ENCODE measurements at places on chromosomes 6 and 20.

- DNase-seq, result no peak
Observed at GRCh38 chr6:153962555-153962954, 76.5 kb upstream of the OPRM1 start.

DNA sequence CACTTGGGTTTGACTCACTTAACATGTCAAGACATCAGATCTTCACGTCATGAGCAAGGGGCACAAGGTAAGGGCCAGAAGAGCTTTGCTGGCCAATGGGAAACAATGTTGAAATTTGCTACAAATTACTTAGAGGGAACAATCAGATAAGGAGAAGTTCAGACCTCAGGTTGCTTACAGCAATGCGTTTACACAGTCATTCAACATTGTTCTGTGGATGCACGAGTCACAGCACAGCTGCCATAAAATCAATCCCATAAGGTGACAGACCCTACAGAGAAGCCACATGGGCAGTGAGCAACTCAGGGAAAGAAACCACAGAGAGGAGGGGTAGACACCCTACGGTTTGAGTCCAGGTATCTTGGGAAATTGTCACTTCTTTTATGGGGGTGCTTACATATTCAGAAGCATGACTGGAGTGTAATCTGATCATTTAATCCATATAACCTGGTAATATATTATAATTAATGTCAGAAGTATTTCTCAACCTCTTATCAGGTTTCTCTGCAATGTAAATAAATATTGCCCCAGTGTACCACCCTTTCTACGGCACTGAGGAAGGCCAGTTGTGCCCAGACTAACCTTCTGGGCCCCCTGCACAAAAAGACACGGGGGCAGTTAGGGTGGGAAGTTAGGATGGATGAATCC is 2.3 kb upstream of the SLC22A2 start:
- DNase-seq, result no peak

- no peak for DNase-seq
Observed at GRCh38 chr6:161832622-161833021, 558.8 kb upstream of the AGPAT4 start.

DNA sequence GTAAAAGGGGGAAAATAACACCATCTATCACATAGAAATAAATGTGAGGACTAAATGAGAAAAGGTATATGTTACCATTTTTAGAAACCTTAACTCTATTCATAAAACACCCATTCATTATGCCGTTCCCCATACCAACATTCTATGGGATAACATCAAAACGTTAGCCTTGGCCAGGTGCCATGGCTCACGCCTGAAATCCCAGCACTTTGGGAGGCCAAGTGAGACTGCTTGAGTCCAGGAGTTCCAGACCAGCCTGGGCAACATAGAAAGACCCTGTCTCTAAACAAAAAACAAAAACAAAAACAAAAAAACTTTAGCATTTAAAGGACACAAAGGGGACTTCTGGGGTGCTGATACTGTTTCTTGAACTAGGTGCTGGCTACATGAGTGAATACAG is 1.3 kb downstream of the PIGU start:
- no peak for DNase-seq

DNA sequence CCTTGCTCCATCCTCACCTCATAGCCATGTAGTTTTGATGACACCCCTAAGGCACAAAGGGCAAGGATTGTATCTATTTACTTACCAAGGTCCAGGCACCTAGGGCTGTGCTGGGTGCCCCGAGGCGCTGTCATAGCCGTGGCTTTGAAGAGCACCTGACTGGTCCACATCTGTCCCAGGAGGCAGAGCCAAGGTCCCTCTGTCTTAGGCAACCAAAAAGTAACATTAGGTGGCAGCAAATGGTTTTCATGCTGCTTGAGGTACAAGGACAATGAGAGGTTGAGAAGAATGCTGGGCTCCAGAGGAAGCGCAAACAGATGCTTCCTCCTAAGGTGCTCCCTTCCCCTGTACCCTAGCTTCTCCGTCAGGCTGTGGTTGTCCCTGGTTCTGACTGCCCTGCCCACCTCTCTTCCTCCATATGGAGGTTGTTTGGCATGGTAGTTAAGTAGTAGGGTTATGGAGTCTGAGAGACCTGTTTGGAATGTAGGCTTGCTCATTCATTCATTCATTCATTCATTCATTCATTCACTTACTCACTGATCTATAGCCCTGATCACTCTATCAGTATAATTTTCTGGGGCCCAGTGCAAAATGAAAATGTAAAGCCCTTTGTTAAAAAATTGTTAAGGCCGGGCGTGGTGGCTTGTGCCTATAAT is 3.0 kb upstream of the UQCC2 start:
- no peak for DNase-seq

DNA sequence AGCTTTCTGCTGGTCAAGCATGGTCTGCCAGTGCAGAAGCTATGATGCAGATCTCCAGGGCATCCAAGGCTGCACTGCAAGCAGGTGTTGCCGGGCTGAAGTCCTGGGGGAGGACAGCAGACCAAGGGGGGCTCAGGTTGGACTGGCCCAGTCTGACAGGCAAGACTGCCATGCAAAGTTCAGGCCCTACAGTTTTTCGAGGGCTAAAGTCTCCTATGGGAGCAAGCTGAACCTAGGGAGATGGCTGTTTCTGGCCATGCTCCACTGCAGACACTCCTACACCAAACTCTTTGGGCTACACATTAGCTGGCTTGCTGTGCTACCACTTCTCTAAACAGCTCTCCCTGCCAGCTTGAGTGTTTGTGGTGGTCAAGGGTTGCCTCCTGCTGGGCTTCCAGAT is 130.0 kb upstream of the SYNCRIP start:
- DNase-seq, result no peak

DNA sequence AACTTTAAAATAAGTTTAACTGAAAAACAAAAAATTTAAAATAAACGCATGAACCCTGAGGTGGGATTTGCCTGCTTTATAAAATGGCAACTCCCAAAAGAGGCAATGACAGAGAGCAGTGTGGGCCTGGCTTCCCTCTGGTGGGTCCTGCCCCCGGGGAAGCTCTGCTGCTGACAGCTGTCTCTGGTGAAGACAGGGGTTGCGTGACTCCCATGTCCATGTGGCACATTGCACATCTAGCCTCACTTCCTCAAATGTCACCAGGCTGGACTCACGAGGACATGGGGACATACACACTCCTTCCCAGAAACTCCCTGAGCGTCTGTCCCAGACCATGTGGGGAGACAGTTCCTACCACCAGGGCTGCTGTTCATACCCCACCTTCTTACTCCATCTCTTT is 66.2 kb downstream of the ABHD12 start:
- no peak for DNase-seq

All from COR-L47 (cell line).